ENCODE measurements at places on chromosomes 13 and 19. TPM values are rescaled to one million over a fixed set of nuclear protein-coding genes. Genes with fewer than 3 reads are reported as not detected.

DNA sequence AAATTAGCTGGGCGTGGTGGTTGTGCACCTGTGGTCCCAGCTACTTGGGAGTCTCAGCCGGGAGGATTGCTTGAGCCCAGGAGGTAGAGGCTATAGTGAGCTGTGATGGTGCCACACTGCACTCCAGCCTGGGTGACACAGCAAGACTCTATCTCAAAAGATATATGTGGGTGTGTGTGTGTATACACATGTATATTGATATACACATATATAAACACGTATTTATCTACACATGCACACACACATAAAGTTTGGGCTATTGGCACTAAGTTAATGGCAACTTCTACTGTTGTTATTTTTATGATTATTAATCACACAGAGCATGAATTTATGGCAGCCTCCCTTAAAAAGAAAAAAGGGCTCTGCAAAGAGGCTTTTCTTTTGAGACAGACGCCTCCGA is 27.1 kb upstream of the ABCC4 start:
- DNase-seq = no peak

The CYP2A6 gene
- total RNA-seq = not detected

The CAPS gene
- 7.3 TPM for total RNA-seq

- DNase-seq = peak; percentile 89
Observed at GRCh38 chr13:25654322-25654721, 282.5 kb downstream of the ATP8A2 start.

GRCh38 chr19:55352549-55353145 is 1.9 kb downstream of the COX6B2 start:
- no peak for DNase-seq

The PRX gene
- total RNA-seq = 2.1 TPM

DNA sequence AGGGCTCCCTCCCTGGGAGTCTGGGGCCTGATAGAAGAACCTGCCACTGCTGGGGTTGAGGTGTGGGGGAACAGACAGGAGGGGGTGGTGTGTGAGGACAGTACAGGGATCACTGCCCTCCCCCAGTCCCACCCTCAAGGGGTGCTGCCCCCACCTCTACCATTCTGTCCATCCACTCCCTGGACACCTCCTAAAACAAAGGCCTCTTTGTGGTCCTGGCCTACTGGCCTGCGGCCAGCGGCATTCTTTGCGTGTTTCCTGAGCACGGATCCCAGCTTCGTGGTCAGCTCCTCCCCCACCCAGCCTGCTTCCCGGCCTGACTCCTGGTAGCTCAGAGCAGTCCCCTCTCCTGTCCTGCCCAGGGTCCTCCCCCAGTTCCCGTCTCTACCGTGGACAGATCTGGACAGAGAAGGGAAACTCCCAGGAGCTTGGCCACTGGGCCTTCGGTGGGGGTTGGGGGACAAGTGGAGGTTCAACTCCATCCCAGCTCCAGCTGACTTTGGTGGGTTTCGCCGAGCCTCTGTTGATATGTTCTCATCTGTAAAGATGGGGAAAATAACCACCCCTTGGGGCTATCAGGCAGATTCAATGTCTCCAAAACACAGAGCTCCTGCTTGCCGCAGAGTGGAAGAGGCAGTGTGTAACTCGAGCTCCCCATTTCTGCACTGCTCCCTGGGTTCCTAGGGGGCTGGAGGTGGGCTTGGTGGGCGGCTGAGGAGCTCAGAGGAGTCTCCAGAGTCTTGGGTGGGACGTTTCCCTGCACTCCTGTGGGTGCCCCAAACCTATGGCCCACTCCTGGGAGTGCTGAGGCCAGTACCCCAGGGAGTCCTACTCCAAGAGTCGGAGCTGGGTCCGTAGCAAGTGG is 48.7 kb downstream of the LYL1 start:
- peak; percentile 79 for DNase-seq

GRCh38 chr19:3682741-3683404 is 17.4 kb downstream of the PIP5K1C start:
- DNase-seq = peak; percentile 67

The SLC1A6 gene
- total RNA-seq = not detected

DNA sequence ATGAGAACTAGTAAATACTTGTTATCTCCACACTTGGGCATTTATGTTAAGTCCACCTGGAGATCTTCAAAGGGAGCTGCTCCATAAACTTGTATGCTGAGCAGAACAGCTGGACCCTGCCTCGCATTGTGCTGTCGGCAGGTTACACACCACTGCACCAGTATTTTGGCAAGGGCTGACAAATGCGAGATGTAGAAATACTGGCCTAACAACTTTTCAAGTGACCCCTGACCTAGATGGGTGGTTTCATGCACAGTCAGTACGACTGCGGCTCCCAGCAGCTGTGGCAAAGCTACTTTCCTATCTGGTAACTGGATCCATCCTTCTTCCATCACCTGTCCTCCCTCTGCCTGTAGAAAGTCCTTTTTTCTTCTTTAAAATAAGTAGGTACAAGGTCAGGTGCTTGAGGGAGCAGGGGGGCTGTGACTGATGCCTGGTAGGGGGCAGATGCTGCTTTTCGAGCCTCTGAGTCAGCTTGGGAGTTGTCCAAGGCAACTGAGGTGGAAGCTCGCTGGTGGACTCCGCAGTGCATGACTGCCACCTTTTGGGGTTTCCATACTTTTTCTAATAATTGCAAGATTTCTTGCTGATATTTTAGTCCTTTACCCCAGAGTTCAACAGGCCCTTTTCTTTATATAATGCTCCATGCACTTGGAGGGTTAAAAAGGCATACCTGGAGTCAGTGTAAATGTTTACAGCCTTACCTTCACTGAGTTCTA is 86.8 kb downstream of the SLC25A15 start:
- no peak for DNase-seq

The ATP8A2 gene
- total RNA-seq = 0.26 TPM

The ADAMTS10 gene
- total RNA-seq = not detected

The CD320 gene
- 68.8 TPM for total RNA-seq

DNA sequence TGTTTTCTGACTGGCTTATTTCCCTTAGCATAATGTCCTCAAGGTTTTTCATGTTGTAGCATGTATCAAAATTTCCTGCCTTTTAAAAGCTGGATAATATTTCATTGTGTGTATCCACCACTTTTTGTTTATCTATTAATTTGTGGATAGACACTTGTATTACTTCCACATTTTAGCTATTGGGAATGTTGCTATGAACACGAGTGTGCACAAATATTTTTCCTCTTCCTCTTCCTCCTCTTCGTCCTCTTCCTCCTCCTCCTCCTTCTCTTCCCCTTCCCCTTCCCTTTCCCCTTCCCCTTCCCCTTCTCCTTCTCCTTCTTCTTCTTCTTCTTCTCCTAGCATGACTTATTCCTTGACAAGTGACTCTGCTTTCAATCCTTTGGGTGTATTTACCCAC is 51.2 kb upstream of the KL start:
- DNase-seq = no peak

- DNase-seq = peak; percentile 41
Observed at GRCh38 chr13:27006519-27007161, 165.0 kb downstream of the USP12 start.

- DNase-seq = no peak
Observed at GRCh38 chr13:52833296-52833875, 15.1 kb downstream of the PCDH8 start.

The TRIM28 gene
- total RNA-seq = 290 TPM

- DNase-seq = no peak
Observed at GRCh38 chr13:89584058-89584620, 1763.3 kb upstream of the MIR17HG start.

The MLLT1 gene
- 53.9 TPM for total RNA-seq

GRCh38 chr19:6196361-6196760 is 60.9 kb downstream of the ACSBG2 start:
- no peak for DNase-seq

DNA sequence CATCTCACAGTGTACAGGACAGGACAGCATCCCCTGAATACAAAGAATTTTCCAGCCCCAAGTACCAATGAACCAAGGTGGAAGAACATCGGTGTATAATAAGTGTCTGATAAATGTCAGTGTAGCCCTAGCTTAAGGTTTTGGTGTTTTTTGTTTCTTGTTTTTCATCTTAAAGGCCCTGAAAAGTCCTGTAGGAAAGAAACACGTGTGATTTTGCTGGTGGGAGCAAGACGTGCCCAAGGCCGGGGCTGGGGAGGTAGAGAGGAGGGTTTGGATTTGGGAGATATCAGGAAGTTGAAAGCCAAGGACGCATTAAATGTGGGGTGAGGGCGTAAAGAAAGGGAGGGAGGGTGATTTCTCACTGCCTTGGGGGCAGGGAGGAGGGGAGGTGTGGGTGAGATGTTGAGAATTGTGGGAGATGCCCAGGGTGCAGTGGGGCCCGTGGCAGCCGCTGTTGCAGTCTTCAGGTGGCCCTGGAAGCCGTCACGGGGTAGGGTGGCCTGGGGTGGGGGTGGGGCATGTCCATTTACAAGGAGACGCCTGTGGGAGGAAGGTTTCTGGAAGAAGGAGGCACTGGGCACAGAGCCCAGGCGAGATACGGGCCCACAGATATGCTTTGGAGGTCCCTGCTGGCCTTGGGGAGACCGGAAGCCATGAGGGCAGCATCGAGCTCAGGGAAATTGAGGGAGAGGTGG is 6.7 kb downstream of the CAMSAP3 start:
- no peak for DNase-seq

DNA sequence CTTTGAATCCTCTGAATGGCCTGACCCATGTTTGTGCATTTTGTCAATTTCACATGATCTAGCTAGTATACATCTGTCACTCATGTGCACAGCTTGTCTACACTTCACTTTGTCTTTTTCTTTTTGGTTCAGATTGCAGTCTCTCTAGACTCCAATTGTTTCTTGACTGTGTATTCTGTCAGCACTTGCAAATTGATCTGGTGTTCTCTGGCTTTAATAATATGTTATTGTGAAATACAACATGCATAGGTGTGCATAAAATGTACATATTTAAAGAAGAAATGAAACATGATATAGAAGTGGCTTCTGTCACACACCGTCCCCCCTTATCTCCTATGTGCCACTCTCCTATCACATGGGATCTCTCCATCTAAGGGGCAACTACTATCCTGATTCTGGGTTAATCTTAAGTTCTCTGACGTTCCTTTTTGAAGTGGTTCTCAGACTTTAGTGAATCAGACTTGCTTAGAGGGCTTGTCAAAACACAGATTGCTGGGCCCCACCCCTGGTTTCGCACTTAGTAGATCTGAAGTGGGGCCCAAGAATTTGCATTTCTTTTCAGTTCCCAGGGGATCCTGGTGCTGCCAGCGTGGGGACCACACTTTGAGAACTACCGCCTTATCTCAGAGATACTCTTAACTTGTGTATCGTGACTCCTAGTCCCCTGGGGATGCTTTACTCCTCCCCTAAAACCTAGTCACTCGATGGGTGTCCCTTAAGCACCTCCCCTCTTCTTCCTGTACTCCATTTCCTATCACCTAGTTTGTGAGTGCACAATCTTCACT is 5.8 kb downstream of the KRTDAP start:
- no peak for DNase-seq

- DNase-seq = no peak
Observed at GRCh38 chr13:37290716-37291505, 185.4 kb upstream of the CSNK1A1L start.

GRCh38 chr13:99085139-99085807 is 107.4 kb upstream of the DOCK9 start:
- no peak for DNase-seq

DNA sequence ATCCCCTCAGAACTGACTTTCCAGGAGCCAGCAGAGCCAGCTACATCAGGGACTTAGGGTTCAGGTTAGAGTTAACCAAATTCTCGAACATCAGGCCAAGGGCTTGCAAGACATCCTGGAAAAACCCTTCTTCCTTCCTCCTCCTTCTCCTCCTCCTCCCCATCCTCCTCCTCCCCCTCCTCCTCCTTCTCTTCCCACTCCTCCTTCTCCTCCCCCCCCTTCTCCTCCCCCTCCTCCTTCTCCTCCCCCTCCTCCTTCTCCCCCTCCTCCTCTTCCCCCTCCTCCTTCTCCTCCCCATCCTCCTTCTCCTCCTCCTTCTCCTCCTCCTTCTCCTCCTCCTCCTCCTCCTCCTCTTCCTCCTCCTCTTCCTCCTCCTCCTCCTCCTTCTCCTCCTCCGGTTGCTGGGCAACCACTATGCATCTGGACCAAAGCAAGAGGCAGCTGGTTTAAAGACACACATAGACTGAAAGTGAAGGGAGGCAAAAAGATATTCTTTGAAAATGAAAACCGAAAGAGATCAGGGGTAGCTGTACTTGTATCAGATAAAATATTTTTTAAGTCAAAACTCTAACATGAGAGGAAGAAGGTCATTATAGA is 5.9 kb upstream of the CCL25 start:
- DNase-seq = no peak

The ZNF568 gene
- 8.5 TPM for total RNA-seq

The CGB5 gene
- not detected for total RNA-seq

DNA sequence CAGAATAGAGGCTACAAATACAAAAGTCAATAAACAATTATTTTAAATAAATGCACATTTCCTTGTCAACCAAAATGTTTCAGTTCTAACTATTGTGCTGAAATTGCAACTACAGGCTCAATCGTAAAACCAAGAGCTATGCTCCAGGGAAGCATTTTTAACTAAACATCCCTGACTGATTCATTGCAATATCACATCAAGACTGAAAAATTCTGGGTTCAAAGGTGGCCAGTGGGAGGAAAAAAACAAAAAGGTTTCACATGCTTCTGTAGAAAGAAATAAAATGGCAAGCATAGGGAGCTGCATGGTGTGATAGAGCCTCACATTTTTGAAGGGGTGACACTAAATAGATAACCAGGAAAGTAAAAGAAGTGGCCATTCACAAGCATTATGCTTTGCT is 862.8 kb downstream of the PCDH9 start:
- no peak for DNase-seq

- DNase-seq = no peak
Observed at GRCh38 chr13:79389026-79389425, 17.0 kb downstream of the RBM26 start.

The MEIOSIN gene
- total RNA-seq = not detected

- DNase-seq = peak; percentile 23
Observed at GRCh38 chr13:48220981-48221685, 11.9 kb upstream of the ITM2B start.

The GZMM gene
- not detected for total RNA-seq

GRCh38 chr13:48009284-48009683 is 8.2 kb upstream of the SUCLA2 start:
- peak; percentile 89 for DNase-seq

- DNase-seq = no peak
Observed at GRCh38 chr19:16898361-16899015, 9.7 kb downstream of the F2RL3 start.

DNA sequence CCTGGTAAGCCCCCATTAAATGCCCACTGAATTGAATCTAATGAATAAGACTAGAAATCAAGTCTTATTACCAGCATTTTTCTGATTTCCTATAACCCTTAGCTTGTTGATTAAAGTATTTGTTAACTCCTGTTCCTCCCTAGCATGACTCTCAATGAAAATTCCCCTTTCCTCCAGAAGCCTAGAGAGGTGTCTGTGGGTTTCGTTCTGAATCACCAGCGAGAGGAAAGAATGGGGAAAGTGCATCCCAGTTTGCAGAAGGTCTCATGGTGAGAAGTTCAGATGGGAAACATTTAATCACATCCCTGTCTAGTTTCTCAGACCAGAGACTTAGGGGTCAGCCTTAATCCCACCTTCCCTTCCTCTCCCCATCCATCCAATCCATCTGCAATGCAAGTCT is 26.9 kb downstream of the POU2F2 start:
- DNase-seq = no peak

- DNase-seq = no peak
Observed at GRCh38 chr13:101082441-101082840, 333.9 kb downstream of the NALCN start.

The ICAM5 gene
- 4.7 TPM for total RNA-seq
